Activated naive CD4-positive, alpha-beta T cell treated with Interleukin-2 at 50 U/mL for 16 hours (primary cell): ENCODE measurements at places on chromosomes 4 and X.

- DNase-seq, result no peak
Measured at GRCh38 chr4:29043411-29043810, 1676.8 kb upstream of the PCDH7 start.

- no peak for DNase-seq
Measured at GRCh38 chr4:165013691-165014090, 18.1 kb upstream of the TRIM60 start.

DNA sequence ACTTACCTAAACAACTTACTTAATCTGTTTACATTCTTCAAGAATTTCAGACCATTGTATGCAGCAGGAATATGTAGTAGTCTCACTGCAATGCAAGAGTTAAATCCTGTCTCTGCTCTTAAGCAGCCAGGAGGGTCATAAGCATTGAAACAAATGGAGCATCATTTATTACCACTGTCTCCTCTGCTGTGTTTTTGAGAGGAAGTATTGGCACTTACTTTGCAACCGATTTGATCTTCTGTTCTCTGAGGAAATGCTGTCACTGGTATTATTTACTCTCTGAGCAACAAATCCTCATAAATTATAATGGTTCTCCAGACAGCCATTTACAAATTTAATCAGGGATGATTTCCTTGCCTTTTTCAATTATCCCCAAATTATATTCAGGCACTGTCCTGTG is 1367.1 kb downstream of the STIM2 start:
- DNase-seq, result no peak

- DNase-seq, result no peak
Measured at GRCh38 chrX:39670281-39670680, 427.5 kb downstream of the BCOR start.

DNA sequence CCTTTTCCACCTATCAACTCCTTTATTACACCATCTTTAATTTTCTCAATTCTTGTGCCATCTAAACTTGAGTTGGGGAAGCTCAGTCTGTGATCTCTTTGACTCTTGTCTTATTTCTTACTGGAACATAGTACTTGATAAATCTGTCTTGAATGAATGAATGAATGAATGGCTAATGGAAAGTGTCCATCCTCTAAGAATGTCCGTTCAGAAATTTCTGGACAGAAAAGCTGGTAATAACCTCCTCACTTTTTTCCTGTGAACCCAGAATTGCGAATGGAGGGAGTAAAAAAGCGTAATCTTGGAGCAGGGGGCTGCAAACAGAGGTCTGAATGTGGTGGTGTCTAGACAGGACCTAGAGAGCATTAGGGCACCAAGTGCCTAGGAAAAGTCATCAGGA is 9.4 kb upstream of the CLTRN start:
- no peak for DNase-seq

DNA sequence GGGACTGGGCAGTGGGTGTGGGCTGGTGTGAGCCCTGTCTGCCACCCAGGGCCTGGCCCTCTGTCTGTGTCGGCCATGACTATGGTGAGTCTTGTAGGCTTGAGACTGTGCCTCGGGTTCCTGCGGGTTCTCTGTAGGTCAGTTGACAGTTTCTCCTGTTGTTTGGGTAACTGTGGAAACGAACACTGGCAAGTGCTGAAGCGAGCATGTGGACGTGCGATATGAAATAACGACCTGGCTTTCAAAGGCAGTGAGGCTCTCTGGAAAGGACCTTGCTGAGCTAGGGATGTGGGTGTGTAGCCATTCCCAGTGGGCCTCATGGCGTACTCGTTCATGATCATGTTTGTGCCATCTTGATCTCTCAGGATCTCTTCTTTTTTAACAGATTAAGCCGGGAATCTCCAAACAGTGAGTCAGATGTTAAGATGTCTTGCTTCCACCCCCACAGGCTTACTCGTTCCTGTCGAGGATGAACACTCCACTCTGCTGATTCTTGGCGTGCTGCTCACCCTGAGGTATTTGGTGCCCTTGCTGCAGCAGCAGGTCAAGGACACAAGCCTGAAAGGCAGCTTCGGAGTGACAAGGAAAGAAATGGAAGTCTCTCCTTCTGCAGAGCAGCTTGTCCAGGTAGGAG is 41.3 kb downstream of the HTT start:
- DNase-seq, result no peak

DNA sequence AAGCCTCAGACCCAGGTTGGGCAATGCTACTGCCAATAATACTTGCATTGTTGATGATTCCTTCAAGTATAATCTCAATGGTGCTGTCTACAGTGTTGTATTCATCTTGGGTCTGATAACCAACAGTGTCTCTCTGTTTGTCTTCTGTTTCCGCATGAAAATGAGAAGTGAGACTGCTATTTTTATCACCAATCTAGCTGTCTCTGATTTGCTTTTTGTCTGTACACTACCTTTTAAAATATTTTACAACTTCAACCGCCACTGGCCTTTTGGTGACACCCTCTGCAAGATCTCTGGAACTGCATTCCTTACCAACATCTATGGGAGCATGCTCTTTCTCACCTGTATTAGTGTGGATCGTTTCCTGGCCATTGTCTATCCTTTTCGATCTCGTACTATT is 7.4 kb downstream of the LPAR4 start:
- no peak for DNase-seq

- no peak for DNase-seq
Measured at GRCh38 chr4:4613641-4614286, 71.9 kb upstream of the STX18 start.

GRCh38 chrX:97672608-97673007 is 788.9 kb downstream of the RPA4 start:
- no peak for DNase-seq

DNA sequence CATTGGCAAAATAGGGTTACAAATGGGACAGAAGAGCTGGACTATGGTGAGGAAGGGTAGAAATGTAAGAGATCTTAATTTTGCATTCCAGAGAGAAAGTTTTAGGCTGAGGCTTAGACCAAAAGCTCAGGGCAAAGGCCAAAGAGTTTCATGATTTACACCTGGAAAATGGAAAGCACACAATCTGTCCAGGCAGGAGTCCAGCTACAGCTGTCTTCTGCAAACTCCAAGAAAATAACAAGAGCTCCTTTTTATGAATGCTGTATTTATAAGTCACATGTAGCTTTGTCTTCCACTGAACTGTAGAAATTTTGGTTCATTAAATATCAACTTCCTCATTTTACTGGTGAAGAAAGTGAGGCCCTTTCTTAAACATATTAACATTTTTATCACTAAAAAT is 288.0 kb upstream of the ATOH1 start:
- DNase-seq, result no peak

DNA sequence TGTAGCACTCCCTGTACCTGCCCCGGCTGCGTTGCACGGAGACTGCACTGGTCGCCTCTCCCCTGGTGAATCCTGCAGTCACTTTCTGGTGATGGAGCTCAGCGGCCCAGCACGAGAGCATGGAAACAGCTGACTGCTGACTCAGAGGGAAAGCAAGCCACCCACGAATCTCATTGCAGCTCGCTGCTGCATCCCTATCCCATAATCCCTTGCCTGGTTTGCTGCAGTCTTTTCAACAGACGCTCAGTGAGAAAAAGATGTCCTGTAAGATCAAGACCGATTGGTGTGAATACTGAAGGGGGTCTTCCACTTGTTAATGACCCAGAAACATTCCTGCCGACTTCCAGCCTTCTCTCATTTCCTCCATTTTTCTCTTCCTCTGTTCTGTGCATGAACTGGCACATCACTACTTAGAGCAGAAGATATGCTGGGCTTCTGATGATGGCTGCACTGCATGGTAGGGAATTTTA is 52.9 kb downstream of the TRIM2 start:
- DNase-seq, result peak; percentile 20

- no peak for DNase-seq
Measured at GRCh38 chr4:53361451-53361850, 4.4 kb downstream of the SCFD2 start.

DNA sequence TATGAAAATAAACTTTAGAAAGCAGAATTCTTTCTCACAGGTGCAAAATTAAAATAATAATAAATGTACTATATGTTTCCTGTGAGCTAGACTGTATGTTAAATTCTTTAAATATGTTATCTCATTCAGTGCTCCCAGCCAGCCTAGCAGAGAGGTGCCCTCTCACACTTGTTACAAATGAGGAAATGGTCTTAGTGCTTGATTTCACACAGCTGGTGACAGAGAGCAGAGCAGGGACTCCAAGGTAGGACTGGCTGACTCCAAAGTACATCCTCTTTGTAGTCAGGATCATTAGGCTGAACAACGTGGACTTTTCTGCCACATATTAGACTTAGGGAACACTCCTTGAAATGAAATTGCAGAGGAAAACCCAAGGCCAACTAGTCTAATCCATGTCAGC is 72.0 kb upstream of the HHIP start:
- no peak for DNase-seq

GRCh38 chr4:150600812-150601445 is 19.0 kb downstream of the MAB21L2 start:
- no peak for DNase-seq

GRCh38 chr4:184693056-184693455 is 40.8 kb downstream of the CENPU start:
- no peak for DNase-seq

GRCh38 chrX:21612154-21612553 is 46.0 kb downstream of the KLHL34 start:
- no peak for DNase-seq

DNA sequence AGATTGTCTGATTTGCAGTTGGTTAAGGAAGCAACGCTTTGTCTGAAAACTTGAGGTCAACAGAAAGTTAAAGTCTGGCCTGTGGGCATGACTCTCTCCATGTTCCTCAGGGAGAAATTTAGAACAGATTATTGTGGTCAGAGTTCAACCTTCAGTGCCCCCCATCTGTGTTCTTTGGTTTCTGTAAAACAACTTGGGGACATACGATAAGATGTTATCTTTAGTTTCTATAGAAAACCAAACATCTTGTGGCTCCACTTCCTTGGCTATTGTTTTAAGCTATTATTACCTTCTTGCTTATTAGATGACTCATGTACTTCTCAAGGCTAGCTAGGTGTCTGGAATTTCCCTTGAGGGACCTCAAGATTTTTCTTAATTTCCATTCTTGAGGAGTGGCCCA is 507.7 kb downstream of the PDHA2 start:
- DNase-seq, result no peak

DNA sequence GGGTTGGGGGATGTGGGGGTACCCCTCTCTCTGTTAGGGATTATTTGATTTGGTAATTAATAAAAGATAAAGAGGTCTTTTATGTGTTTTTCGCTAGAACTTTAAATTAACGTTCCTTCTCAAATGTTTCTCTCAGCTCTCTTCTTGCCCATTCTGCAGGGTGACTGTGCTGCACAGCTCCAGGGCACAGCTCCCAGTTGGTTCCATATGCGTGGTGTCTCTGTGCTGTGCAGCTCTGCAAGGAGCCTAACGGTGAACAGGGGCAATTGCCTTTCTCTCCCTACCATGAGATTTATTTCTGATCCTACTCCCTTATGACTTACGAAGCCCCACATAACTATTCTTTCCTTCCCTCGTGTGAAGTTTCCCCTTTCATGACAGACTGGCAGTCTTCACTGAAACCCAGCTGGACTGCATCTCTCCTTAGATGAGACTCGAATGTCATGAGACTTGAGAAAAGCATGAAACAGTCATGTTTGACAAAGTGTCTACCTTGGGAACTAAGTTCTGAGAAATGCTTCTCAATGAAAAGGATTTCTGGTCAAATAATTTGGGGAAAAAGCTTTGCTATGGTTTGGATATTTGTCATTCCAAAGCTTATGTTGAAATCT is 50.2 kb upstream of the SPRY1 start:
- no peak for DNase-seq

DNA sequence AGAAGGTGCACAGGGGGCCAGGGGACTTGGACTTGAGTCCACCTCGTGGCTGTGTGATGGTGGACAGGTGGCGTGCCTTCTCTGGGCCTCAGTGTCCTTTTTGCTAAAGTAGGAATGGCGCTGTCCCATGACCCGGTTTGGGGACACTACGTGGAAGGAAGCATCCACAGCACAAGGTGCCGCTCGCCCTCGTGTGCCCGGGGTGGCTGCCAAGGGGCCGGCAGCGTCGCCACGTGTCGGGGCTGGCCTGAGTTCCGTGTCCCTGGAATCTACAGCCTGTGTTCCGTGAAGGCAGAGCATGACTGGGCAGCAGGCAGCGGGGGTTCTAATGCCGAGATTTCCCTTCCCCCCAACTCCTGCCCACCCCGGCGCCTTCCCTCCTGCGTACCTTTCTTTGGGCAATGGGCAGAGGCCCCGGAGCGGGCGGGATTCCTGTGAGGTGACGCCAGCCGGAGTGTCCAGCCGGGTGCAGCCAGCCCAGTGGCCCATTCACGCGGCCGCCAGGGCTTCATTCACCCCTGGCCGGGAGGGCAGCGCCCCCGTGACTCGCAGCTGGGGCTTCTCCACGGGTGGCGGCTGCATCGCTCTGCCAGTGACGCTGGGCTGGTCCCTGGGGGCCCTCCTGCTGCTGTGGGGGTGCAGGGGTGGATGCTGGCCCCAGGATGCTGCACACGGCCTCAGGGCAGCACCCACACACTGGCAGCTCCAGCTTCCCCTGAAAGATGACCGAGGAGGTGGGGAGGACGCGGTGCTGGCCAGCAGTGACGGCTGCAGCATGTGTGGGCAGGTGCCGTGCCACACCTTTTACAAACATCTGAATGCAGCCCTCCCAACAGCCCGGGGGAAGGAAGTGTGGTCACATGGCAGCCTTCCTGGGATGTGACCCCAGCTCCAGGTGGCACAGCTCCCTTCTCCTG is 21.2 kb downstream of the DOK7 start:
- DNase-seq, result no peak

GRCh38 chrX:150913511-150913910 is 15.0 kb upstream of the CD99L2 start:
- no peak for DNase-seq
